ENCODE measurements at places on chromosomes 13 and 19. TPM values are rescaled to one million over a fixed set of nuclear protein-coding genes. Genes with fewer than 3 reads are reported as not detected.

TYROBP gene
- total RNA-seq = not detected

KCNJ14 gene
- total RNA-seq = 0.43 TPM

DNA sequence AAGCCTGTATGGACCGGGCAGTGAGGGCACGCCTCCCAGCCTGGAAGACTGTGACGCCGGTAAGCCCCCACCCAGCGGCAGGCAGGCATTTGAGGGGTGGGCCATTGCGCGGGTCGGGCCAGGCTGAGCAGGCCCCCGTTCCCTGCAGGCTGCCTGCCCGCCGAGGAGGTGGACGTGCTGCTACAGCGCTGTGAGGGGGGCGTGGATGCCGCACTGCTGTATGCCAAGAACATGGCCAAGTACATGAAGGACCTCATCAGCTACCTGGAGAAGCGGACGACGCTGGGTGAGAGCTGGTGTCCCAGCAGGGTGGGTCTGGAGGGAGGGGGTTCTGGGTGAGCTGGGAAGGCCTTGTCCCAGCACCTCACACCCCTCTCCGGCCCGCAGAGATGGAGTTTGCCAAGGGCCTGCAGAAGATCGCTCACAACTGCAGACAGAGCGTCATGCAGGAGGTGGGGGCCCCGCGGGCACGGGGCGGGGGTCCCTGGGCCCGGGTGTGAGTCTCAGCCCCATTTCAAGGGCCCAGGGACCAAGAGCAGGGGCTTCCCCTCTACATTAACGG is 7.1 kb downstream of the ARHGAP45 start:
- DNase-seq = no peak

- no peak for DNase-seq
These were observed 8.1 kb upstream of the LILRB4 start for GRCh38 chr19:54654447-54655321.

WDR88 gene
- not detected for total RNA-seq

GRCh38 chr19:50417111-50418081 is 1.3 kb upstream of the SPIB start:
- DNase-seq = no peak

KLK3 gene
- not detected for total RNA-seq

DNA sequence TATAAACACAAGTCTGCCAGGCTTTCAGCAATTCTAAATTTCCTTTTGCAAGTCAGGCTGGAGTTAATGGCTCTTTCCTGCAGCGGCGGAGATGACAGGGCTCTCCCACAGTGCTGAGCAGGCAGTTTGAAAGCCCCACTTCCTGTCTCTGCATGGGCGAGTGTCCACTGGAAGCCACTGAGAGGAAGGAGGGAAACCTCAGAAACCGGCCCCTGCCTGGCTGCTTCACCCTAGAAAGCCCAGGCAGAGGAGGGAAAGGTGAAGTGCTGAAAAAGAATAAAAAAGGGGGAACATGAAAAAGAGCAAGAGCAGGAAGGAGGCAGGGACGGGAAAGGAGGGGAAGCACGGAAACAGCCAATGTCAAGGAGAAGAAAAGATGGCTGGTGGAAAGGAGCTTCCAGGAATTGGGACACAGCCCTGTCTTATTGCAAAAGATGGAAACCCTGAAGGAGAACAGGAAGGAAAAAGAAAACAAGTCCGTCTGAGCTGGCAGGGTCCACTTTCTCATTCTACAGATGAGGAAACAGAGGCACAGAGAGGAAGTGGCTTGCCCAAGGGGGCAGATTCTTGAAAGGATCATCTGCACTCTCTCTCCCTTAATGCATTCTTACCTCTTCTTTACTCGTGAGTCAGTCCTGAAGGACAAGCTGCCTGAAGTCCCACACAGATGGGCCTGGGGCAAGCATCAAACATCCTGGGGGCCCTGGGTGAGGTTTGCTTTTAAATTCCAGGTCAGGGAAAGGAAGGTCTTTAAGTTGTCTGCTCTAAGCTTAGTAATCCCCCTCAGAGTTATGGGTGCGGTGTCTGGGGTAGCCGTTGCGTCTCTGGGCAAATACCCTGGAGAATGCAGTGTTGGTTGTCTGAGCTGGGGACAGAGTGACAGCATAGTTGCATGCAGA is 38.8 kb upstream of the ALOX5AP start:
- DNase-seq = peak; percentile 20

DNA sequence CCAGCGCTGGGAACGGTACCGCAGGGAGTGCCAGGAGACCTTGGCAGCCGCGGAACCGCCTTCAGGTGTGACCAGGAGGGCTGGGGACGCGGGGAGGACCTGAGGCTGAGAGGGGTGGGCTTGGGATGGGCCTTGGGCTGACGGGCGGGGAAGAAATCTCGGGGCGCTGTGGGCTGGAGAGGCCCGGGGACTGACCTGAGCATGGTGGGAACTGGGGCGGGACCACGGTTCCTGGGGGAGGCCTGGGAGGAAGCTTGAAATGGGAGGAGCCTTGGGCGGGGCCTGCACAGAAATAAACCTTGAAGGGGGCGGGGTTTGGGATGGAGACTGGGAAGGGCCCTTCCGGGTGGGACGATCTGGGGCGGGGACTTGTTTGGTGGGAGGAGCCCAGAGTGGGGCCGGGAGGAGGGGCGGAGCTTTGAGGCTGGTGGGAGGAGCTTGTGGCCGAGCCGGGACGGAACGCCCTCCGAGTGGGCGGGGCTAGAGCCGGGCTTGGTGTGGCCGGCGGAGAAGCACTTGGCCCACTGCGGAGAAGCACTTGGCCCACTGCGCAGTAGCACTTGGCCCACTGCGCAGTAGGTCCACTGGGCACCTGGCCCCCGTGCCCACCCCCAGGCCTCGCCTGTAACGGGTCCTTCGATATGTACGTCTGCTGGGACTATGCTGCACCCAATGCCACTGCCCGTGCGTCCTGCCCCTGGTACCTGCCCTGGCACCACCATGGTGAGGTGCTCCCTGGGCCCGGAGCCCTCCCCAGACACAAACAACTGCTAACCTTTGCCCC is 2.8 kb downstream of the GIPR start:
- peak; percentile 44 for DNase-seq

DNA sequence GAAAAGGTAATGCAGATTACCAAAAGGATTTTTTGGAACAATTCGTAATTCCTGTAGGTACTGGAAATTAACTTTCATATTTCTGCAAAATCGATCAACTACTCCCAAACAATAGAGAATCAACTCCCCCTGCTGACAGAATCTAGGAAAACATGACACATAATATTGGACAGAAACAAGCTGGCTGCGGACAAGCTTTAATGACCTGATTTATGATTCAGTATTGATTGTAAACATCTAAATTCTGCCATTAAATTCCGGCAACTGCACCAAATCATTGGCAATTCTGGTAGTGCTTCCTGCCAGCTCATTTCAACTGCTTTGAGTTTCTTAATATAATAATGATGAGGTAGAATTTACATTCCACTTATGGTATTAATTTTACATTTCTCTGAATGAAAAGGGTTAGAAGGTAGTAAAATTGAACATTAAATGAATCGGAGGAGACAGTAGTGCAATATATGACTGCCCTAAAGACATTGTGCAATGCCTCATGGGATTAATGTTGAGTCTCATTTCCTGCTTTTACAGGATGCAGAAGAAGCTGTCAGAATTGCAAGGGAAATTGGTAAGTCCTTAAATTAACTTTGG is 146.5 kb downstream of the PCCA start:
- DNase-seq = no peak

GRCh38 chr13:22325761-22326160 is 654.9 kb downstream of the FGF9 start:
- no peak for DNase-seq

ZNF616 gene
- total RNA-seq = 1.6 TPM

- no peak for DNase-seq
These were observed 1.9 kb downstream of the SCEL start for GRCh38 chr13:77537289-77537919.

- no peak for DNase-seq
These were observed 86.1 kb upstream of the TUBA3C start for GRCh38 chr13:19267746-19268145.

GRCh38 chr19:15220833-15221232 is 11.4 kb downstream of the EPHX3 start:
- no peak for DNase-seq

- DNase-seq = no peak
These were observed 44.5 kb downstream of the MLLT1 start for GRCh38 chr19:6235031-6235951.

DNA sequence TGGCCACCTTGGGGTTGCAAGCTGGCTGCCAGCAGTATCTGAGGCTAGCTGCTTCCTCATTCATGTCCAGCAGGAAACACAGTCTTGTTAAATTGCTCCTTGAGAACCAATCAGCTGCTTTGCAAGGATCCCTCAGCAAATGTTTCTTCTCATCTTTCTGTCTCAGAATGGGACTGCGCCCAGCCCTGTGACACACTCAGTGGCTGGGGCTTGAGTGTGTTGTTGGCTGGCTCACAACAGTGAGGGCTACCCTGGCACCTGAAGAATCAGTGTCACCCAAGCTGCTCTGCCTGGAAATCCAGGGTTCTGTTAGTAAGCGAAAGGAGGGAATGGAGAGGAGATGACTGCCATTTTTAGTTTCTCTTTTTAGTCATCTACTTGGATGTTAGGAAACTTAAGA is 317.2 kb downstream of the DCT start:
- DNase-seq = no peak

- no peak for DNase-seq
These were observed 8.2 kb downstream of the CLC start for GRCh38 chr19:39729594-39729993.

DNA sequence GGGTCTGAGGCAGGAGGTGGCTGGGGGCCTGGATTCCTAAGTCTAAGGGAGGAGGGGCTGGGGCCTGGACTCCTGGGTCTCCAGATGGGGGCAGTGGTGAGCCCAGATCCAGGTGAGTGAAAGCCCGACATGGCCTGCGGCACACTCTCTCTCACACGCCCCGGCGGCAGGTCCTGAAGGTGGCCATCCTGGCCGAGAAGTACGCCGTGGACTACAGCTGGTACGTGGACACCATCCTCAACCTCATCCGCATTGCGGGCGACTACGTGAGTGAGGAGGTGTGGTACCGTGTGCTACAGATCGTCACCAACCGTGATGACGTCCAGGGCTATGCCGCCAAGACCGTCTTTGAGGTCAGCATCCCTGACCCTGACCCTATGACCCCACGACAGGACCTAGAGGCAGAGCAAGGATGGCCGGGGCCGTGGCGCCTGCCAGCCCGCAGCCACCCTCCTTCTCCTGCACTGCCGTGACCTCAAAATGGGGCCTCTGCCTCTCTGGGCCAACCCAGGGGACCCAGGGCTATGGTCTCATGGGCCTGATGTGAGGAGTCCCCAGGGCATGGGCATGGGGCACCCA is 13.2 kb downstream of the FUZ start:
- DNase-seq = no peak

UPK1A gene
- total RNA-seq = not detected

- DNase-seq = peak; percentile 61
These were observed 1.6 kb downstream of the MEX3D start for GRCh38 chr19:1566392-1567115.

LGI4 gene
- not detected for total RNA-seq

CGB2 gene
- total RNA-seq = not detected

HIPK4 gene
- 0.22 TPM for total RNA-seq

FOSB gene
- total RNA-seq = not detected

DNA sequence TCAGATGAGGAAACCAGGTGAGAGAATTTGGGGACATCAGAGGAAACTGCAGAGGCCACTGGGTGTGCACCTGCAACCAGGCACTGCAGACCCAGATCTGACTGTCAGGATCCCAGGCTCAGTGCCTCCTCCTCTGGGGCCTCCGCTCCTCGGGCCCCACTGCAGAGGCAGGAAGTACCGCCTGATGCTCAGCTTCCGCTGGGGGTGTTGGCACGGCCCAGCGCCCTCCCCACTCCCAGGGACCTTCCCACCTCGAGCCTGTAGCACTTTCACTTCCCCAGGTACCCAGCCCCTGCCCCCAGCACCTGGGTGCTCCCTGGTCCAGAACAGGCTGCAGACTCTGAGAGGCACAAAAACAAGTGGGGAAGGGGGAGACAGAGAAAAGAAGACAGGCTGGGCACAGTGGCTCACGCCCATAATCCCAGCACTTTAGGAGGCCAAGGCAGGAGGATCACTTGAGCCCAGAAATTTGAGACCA is 1.4 kb upstream of the CD37 start:
- no peak for DNase-seq

DNA sequence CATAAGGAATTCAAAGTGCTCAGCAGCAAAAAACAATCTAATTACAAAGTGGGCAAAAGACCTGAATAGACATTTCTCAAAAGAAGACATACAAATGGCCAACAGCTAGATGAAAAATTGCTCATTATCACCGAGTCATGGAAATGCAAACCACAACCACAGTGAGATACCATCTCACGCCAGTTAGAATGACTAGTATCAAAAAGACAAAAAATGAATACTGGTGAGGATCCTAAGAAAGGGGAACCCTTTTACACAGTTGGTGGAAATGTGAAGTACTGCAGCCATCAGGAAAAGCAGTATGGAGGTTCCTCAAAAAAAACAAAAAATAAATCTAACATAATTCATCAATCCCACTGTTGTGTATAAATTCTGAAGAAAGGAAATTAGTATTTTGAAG is 1206.1 kb downstream of the EFNB2 start:
- no peak for DNase-seq

TRIM13 gene
- 13.1 TPM for total RNA-seq

DNA sequence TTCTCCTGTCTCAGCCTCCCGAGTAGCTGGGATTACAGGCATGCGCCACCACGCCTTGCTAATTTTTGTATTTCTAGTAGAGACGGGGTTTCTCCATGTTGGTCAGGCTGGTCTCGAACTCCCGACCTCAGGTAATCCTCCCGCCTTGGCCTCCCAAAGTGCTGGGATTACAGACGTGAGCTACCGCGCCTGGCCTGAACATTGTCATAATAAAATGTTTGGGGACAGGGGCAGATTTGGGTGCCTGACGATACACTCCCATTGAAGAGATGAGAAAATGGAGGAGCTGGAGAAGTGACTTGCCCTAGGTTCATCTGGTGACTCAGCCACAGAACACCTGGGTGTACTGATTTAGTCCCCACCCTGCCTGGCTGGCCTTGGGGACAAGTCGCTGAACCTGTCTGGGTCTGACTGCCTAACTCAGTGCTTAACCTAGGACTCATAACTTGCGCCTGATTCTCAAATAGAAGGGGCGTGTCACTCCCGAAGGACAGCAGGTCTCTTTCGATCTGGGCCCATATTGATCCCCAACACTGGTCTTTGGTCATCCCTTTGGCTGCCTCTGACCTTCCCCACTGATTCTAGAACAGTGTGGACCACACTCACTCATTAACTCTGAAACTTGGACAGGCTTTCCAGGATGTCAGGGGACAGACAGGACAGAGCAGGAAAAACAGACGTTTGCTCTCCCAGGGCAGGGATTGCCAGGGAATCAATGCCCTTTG is 7.6 kb upstream of the BICRA start:
- DNase-seq = no peak
